ENCODE measurements at places on chromosomes 4 and X.

DNA sequence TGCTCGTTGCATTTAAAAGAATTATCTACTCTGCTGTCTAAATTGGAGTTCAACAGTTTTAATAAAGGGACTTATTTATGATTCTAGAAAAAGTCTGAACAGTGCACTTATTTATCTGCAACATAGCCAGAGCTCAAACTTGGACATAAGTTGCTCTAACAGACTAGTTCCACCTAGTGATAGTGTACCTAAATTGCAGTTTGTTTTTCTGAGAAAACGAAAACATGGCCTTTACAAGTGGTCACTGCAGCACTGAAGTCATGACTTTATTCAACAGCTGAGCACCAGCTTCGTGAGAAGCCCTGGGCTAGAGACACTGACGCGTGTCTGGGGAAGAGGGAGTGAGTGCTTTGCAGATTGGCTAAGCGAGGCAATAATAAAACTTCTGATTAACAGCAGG is 77.3 kb upstream of the IGSF1 start:
- DNase-seq = no peak

DNA sequence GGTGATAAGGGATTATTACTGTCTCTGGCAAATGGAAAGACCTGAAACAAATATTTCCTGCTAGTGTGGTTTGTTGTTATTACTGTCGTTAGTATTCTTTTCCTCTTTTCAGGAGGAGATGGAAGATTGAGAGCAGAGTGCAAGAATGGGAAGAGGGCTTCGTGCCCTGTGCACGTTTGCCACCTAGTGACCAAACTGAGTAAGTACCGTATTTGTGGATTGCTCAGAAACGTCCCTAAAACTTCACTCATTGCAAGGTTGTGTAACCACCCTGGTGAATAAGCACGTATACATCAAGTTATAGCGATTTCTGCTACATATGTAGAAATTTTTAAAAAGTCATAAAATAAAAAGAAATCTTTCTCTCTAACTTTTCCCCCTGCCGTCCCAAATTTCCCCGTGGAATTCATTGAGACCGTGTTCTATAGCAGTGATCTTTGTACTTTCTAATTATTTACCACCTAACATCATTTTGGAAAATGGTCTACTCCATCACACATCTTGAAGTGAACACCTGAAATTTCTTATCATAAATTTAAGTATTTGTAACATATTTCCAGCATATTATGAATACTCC is 24.3 kb downstream of the LINC00632 start:
- no peak for DNase-seq

DNA sequence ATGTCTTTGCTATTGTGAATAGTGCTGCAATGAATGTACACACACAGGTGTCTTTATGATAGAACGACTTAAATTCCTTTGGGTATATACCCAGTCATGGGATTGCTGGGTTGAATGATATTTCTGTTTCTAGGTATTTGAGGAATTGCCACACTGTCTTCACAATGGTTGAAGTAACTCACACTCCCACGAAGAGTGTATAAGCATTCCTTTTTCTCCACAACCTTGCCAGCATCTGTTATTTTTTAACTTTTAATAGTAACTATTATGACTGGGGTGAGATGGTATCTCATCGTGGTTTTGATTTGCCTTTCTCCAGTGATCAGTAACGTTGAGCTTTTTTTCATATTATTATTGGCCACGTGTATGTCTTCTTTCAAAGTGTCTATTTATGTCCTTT is 17.6 kb upstream of the DCUN1D4 start:
- no peak for DNase-seq

GRCh38 chr4:187218705-187219245 is 495.1 kb upstream of the FAT1 start:
- no peak for DNase-seq

GRCh38 chr4:121308328-121308663 is 72.5 kb downstream of the QRFPR start:
- no peak for DNase-seq

DNA sequence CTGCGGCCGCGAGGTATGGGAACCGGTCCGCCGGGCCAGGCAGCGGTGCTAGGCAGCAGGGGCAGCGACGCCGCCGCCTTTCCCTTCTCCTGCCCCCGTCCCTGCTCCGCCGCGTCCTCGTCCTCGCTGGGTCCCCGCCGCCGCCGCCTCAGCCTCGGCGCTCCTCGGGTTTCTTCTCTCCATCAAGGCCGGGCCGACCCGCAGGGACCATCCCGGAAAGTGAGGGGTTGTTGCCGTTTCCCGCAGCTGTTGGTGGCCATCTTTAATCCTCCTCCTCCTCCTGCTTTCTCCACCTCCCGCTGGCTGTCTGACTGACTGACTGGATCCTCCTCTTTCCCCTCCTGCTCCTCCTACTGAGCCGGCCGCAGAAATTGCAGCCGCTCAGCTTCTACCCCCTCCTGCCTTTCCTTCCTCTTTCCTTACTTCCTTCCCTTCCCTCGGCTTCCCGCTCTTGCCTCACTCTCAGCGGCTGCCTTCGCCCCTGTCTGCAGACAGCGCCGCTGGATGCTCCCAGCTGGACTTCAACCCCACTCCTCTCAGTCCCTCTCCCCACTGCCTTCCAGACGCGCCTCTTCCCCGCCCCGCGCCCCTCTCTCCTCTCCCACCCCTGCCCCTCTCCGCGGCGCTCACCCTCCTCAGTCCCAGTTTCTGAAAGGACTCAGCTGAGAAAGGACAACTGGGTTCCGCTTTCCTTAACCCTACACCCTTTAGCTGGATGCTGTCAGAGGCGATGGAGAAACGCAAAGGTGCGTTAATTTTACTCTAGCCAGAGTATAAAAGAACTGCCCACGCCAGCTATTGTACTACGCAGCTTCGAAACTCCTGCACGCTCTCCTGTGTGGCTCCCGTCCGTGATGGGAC is at the start of gene WDFY3:
WDFY3 (minus strand) TSS at position 309 of the 861 bp plus-strand sequence. CDS start 106,099 bp downstream, outside the sequence.
- DNase-seq = peak; percentile 0

- DNase-seq = no peak
These were observed 17.6 kb downstream of the CD99 start for GRCh38 chrX:2708592-2709188.

GRCh38 chr4:107966903-107967302 is 22.8 kb upstream of the HADH start:
- no peak for DNase-seq

All from stimulated activated CD8-positive, alpha-beta memory T cell treated with anti-CD3 and anti-CD28 coated beads, Interleukin-2, amount 100 ng/mL, for 48 hours (primary cell).